ENCODE measurements at places on chromosomes 7 and 10. TPM values are rescaled to one million over a fixed set of nuclear protein-coding genes. Genes with fewer than 3 reads are reported as not detected.

GRCh38 chr7:151431281-151431767, 8.6 kb downstream of the CRYGN start:
- DNase-seq: no peak

- no peak for DNase-seq
These were observed 171.7 kb upstream of the PFKP start for GRCh38 chr10:2895594-2896196.

DNA sequence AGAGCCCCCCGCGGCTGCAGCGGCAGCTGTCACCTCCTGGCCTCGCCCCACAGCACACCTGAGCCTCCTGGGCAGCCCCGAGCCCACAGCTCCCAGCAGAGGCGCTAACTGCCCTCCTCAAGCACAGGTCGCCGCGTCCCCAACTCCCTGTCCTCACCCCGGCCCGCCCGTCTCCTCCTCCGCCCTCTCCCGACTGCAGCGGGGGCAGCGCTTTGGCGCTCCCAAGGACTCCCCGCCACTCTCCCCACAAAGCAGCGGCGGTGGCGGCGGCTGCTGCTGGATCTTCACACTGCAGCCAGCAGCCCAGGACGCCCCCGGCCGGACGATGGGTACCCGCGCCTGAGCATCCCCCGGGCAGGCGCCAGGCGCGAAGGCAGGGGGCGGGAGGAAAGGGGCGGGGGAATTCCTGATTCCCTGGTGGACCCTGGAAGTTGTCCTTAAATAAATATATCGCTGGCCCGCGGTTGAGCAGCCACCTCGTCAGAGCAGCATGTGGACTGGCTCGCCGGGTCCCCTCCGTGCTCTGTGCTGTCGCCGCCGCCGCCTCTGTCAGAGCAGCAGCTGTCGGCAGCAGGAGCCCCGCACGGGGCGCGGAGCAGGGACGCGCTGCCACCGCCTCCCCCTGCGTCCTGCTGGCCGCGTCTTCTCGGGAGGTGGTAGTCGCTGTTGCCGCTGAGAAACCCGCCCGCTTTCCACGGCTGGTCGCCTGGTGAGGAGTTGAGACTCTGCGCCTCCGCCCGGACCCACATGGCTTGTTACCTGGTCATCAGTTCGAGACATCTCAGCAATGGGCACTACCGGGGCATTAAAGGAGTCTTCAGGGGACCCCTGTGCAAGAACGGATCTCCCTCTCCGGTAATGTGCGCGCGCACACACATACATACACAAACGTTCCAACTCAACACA, at the start of gene ZNF804B:
ZNF804B (plus strand) TSS at position 471 of the 906 bp plus-strand sequence; CDS start at position 748, 277 bp downstream.
- peak; percentile 55 for DNase-seq

The LRIT1 gene
- total RNA-seq: not detected

The RSPH10B2 gene
- not detected for total RNA-seq

DNA sequence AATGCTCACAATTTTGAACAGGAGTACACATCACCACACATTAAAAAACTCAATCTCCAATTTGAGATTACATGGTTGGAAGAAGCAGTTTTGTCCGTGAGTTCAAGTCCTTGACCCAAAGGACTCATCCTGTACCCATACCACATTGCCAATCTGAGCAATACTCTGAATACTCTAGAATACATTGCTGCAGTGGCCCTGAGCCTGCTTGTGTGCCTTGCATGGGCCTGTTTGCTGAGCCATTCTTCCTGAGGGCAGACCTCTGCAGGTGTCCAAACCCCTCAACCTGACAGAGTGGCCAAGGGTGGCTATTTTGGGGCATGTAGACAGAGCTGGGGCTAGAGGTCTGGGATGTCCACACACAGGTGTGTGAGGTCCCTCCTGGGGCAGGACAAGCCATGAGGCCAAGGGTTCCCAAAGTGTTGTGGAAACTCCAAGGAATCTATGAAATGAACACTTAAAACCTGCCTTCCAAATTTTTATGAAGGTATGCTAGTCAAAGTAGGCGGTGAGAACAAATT, 15.5 kb downstream of the AGMO start:
- DNase-seq: no peak
